ENCODE measurements at places on chromosomes 2 and 18. TPM values are rescaled to one million over a fixed set of nuclear protein-coding genes. Genes with fewer than 3 reads are reported as not detected.

DNA sequence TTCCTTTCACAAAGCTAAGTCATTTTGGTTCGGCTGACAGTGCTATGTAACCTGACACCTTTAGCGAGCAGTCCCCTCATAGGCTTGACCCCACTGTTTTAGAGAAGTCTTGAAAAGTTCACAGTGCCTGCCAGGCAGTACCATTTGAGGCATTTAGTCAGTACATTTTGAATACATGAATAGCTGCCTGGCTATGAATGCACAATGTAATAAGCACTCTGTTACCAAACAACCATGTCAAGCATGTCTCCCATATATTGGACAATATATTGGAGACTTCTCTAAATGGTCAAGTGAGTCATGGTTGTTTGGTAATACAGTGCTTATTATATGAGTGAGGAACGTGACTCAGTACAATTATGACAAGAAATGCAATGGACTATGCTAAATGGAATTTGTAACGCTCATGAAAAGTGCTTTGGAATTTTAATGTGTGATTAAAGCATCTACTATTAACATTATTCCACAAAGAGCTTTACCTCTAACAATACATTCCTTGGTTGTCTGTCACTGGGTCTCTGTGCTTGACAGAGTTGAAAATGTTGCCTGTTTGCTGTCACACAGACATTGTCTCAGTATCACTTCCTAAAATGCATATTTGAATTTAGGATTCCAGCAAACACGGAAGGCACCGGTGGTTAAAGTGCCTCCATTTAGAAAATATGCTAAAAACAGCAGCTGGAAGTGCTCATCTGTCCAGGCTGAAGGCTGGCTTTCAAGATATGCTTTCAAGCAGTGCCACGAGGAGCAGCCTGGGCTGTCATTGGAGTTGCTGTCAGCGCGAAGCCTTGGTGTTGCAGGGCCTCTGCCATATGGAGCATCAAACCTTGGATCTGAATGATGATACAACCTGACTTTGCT is 458.6 kb downstream of the FBXO15 start:
- H3K4me3 ChIP-seq, result no peak overlapping the region
- peaks cover 8% of the 10 kb centered on the region for H3K4me1 ChIP-seq
- H3K36me3 ChIP-seq, result no peaks in the 10 kb centered on the region

DNA sequence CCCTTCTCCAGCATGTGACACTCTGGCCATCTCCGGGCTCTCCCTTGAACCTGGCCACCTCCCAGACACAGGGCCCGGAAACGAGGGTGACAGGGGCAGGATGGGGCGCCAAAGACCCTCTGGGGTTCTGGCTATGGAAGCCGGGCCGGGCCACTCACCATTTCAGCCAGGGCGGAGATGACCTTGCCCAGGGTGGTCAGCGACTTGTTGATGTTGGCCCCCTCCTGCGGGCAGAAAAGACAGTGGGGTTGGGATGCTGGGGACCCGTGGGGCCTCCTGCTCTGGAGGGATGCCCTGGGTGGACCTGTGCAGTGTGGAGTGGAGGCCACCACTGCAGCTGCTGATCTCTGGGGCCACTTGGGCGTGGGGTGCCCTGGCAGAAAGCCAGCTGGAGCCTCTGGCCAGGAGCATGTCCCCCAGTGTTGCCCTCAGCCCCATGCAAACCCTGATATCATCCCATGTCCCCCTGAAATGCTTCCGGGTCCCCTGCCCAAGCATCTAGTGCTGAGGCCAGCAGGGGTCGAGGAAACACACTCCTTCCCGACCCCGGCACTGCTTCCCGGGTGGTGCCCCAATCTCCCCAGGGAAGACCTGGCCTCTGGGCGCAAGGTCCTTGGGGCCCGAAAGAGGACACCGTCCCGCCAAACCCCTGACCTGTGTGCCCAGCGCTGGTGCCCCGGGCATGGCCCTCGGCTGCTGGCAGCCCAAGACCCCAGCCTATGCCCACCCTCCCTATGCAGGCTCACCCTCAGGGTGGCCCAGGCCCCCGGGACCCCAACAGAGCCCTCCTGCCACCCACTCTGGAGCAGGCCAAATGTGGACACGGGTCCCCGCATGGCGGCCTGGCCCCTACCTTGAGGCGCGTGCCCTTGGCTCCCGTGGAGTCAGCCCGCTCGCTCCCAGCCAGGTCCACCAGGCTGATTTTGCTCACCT is 36.9 kb downstream of the KIF1A start:
- no peak overlapping the region for H3K27ac ChIP-seq
- no peaks in the 10 kb centered on the region for H3K27me3 ChIP-seq
- DNase-seq, result no peak
- no peaks in the 10 kb centered on the region for H3K36me3 ChIP-seq
- no peak overlapping the region for H3K4me3 ChIP-seq
- H3K4me1 ChIP-seq, result no peaks in the 10 kb centered on the region

DNA sequence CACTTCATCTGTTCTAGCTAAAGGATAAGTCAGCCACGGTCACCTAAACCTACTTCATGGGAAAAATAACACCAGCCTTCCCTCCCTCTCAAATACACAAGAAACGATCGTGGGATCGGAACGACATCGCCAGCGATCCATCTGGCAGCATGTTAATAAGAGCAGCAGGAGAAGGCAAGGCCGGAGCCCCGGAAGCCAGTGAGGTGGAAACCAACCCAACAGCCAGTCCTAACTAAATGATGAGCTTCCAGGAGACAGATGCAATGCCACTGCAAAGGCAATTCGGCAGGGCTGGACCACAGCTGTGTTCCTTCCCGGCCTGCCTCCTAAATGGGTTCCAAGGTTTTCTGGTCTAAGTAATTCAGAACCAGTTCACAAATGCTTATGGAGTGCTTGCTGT is 117.5 kb downstream of the TMEM163 start:
- H3K4me3 ChIP-seq, result no peak overlapping the region
- H3K27ac ChIP-seq, result no peak overlapping the region
- H3K4me1 ChIP-seq, result no peaks in the 10 kb centered on the region
- DNase-seq, result no peak
- H3K36me3 ChIP-seq, result no peaks in the 10 kb centered on the region

The ST8SIA3 gene
- total RNA-seq, result not detected

The ACKR3 gene
- total RNA-seq, result 78.7 TPM

Data from mesothelial cell of epicardium (in vitro differentiated cells).